ENCODE measurements at places on chromosomes 4 and X.

- no peak for DNase-seq
Measured at GRCh38 chr4:560731-561291, 15.3 kb downstream of the TMEM271 start.

- no peak for DNase-seq
Measured at GRCh38 chr4:1547131-1547855, 136.8 kb downstream of the FAM53A start.

GRCh38 chr4:48858130-48858529, 27.2 kb downstream of the OCIAD1 start:
- DNase-seq = no peak

GRCh38 chr4:111492496-111492895, 652.8 kb upstream of the FAM241A start:
- no peak for DNase-seq

- DNase-seq = no peak
Measured at GRCh38 chrX:70554081-70554480, 109.4 kb downstream of the DLG3 start.

- no peak for DNase-seq
Measured at GRCh38 chrX:79081895-79082512, 62.5 kb upstream of the GPR174 start.

GRCh38 chr4:183599284-183599683, 59.7 kb downstream of the RWDD4 start:
- no peak for DNase-seq

DNA sequence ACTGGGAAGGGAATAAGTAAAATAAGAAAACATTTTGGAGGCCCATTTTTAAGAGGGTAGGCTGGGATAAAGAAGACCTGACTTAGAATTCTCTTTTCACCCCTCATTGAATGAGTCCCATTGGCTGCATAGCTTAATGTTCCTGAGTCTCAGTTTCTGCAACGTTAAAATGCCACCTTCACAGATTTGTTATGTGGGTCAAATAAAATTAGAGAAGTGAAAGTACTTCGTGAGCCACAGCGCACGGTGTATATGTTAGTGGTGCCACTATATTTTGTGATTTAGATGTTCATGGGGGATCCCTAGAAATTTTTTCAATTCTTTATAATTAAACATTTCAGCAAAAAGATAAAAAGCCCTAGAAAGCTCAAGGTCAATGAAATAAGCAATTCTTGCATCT, 109.2 kb upstream of the HS3ST1 start:
- no peak for DNase-seq

- DNase-seq = no peak
Measured at GRCh38 chr4:77113069-77113468, 37.3 kb upstream of the CCNI start.

DNA sequence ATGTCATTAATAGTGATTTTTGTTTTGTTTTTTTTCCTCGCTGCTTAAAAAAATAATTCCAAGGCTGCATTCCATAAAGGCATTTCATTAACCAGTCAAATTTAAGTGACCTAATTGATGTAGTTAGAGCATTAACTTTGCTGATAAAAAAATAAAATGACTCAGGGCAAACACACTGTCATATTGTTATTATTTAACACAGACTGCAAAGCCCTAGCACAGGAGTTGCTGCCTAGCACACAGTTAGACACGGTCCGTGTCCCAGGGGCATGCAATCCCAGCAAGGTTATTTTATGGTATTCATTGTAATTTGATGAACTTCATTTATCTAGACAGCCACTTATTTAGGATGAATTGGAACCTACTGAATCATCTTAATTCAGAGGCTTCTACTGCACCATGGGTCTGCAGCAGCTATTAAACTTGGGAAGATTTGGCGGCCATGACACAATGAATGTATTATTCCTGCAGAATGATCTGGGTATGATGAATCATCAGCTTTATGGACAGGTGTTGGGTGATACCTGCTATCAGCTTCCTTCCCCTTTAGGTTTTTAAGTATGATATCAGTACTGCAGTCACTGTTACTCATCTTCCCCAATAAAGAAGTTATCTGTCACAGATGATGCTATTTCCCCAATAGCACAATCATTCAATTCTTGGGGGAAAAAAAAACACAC, 182.7 kb downstream of the PPARGC1A start:
- DNase-seq = no peak

- no peak for DNase-seq
Measured at GRCh38 chrX:74246524-74246923, 57.5 kb upstream of the ZCCHC13 start.

DNA sequence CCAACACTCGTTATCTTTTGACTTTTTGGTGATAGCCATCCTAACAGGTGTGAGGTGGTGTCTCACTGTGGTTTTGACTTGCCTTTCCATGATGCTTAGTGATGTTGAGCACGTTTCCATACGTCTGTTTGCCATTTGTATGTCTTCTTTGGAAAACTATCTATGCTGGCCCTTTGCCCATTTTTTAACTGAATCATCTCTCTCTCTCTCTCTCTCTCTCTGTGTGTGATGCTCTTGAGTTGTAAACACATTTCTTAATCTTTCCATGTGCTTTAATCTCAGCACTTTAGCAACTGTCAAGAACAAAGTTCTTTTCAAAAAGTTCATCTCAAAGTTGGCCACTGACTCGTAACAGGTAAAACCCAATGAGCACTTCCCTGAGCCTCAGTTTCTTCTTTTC, 10.5 kb downstream of the SORBS2 start:
- DNase-seq = no peak

- DNase-seq = no peak
Measured at GRCh38 chrX:124641737-124642491, 295.6 kb downstream of the SH2D1A start.

- no peak for DNase-seq
Measured at GRCh38 chrX:129983575-129984110, 1.2 kb downstream of the BCORL1 start.

GRCh38 chr4:3630598-3631543, 98.6 kb upstream of the LRPAP1 start:
- DNase-seq = no peak

GRCh38 chr4:24482871-24483270, 101.5 kb downstream of the DHX15 start:
- no peak for DNase-seq

GRCh38 chr4:172648471-172648870, 520.1 kb upstream of the GALNT7 start:
- no peak for DNase-seq

DNA sequence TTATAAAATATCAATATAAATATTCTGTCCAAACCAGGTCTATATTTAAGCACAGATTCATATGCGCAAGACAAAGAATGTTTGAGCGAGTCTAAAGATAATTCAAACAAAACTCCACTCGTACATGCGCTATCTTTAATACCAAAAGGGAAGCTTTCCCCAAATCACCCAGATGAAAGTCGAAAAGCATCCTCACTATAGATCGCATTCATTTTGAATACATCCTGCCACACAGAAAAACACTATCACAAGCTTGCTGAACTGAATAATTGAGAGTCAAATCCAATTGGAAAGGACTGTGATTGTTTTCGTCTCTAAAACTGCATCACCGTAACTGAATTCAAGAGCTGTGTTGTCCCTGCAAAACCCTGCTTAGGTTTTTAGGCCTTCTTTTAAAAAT, 685 bp downstream of the TASL start:
- DNase-seq = no peak

- no peak for DNase-seq
Measured at GRCh38 chr4:20299515-20299914, 47.8 kb downstream of the SLIT2 start.

DNA sequence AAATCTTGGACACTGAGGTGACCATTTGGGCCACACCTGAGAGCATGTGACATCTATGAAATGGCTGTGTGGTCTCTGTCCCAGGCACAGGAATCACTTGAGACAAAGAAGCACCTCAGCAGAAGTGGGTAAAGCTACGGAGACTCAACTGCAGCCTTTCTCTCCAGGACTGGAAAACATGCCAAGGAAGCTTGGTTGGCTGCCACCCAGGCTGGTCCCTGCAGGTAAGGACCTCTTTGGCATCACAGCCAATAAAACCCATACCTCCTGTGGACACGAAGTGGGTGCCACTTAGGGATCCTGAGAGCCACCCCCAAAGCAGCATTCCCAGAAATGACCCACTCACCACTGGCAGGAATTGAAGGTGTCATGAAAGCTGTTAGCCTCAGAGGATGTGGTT, 74.6 kb downstream of the LEF1 start:
- DNase-seq = no peak

DNA sequence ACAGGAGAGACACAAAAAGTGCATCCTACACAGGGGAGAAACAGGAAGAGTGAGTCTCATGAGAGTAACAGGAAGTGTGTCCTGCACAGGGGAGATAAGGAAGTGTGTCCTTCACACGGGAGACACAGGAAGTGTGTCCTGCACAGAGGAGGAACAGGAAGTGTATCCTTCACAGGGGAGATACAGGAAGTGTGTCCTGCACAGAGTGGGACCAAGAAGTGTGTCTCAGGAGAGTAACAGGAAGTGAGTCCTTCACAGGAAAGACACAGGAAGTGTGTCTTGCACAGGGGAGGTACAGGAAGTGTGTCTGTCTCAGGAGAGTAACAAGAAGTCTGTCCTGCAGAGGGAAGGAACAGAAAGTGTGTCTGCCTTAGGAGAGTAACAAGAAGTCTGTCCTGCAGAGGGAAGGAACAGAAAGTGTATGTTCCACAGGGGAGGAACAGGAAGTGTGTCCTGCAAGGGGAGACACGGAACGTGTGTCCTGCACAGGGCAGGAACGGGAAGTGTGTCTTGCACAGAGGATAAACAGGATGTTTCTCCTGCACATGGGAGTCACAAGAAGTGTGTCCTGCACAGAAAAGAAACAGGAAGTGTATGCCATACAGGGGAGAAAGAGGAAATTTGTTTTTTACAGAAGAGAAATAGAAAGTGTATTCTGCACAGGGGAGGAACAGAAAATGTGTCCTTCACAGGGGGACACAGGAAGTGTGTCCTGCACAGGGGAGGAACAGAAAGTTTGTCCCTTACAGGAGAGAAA, 102.0 kb downstream of the ARSF start:
- no peak for DNase-seq

DNA sequence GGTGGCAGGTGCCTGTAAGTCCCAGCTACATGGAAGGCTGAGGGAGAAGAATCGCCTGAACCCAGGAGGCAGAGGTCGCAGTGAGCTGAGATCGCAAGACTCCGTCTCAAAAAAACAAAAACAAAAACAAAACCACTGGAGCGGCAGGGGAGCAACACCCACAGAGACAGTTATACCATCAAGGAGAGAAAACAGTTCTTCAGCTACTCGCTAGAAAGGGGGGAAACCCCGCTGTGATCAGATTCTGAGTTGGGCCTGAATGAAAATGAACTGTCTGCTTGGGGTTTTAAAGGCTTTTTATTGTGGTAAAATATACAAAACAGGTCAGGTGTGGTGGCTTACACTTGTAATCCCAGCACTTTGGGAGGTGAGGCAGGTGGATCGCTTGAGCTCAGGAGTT, 16.8 kb upstream of the IRAK1 start:
- no peak for DNase-seq

DNA sequence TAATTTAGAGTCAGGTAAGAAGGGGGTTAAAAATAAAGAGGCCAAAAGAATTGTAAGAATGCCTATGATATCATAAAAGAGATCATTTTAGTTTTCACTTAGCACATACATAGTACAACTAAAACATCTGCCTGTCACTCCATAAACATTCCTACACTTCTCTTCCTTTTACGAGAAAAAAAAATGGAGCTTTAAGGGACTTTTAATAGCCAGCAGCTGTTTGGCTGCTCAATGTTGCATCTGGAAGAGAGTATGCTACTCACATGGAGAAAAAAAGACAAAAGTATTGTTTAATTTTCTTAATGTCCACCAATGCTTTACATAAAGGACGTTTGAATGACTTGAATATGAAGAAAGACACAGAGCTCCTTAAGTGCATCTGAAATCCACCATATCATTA, 48.7 kb upstream of the TNIP3 start:
- no peak for DNase-seq

DNA sequence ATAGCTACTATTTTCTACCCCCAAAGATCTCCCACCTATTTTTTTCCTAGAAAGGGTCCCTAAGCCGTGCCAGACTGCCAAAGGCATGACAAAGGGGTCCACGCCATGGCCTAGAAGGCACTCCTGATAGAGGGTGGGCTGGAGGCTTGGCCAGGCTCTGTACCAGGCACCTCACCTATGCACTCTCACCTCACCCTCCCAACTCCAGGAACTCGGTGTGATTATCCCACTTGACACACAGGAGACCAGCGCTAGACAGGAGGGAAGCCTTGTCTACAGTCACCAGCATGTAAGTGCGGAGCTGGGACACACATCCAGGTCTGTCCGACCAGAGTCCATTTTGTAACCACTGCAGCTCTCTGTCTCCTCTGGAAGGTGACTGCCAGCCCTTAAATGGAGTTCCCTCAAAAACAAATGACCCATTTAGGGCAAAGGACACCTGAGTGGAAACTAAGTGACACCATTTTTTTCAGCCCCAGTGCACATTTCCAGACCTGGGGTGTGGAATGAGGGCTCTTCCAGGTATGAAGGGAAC, 106.4 kb downstream of the RTL5 start:
- no peak for DNase-seq

- no peak for DNase-seq
Measured at GRCh38 chrX:142095651-142096245, 109.3 kb downstream of the MAGEC2 start.

DNA sequence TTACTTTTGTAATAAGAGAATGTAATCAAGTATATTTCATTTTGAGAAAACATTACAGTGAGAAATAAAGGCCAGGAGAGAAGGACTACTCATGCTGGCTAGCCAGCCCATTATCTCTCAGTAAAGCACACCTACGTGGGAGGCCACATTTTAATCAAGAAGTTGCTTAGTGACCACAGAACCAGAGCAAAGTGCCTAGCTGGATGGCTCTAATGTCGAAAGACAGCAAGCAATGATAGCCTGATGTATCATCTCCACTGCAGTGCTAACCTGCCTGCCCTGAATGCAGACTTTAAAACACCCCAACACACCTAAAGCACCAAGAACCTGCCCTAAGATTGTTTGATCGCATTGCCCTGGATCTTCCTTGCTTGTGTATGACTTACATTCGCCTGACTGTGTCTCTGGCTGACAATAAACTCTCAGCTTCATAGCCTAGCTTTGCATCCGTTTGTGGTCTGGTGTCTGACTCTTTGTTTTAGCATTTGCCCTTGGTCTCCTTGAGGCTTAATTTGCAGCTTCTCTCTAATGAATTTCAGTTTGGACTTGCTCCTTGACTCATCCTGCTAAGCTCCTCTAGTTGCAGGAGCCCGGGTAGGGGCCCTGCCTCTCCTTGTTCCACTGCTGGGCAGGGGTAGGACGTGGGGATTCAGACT, 31.4 kb upstream of the SOWAHD start:
- DNase-seq = no peak

DNA sequence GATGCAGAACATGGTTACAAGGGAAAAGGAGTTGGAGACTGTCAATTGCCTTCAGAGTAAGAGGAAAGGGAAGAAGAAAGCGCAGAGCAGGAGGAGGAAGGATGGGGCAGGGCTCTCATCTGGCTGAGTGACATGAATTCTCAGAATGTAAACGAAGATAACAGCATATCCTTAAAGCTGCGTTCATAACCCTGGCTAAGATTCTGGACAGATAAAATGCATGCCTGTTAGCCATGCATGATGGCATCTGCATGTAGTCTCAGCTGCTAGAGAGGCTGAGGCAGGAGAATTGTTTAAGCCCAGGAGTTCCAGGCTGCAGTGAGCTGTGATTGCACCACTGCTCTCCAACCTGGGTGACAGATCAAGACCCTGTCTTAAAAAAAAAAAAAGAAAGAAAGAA, 493.5 kb upstream of the PRKX start:
- DNase-seq = no peak

All from stimulated activated CD8-positive, alpha-beta memory T cell treated with anti-CD3 and anti-CD28 coated beads, Interleukin-7, amount 100 ng/mL, for 48 hours (primary cell).